ENCODE measurements at places on chromosomes 7 and 10. TPM values are rescaled to one million over a fixed set of nuclear protein-coding genes. Genes with fewer than 3 reads are reported as not detected.

RBP3 gene
- total RNA-seq, result not detected

GPR158 gene
- total RNA-seq, result not detected

SLC16A12 gene
- total RNA-seq, result not detected

MEOX2 gene
- not detected for total RNA-seq

C10orf53 gene
- total RNA-seq, result not detected

TMEM225B gene
- total RNA-seq, result 1.4 TPM

SRRM3 gene
- not detected for total RNA-seq

BAIAP2L1 gene
- total RNA-seq, result 0.89 TPM

CCDC172 gene
- total RNA-seq, result not detected

BBIP1 gene
- total RNA-seq, result 21.1 TPM

PRXL2A gene
- total RNA-seq, result 14.9 TPM

NEUROG3 gene
- total RNA-seq, result not detected

CUZD1 gene
- 3.1 TPM for total RNA-seq

SNX10 gene
- total RNA-seq, result 42.7 TPM

UBE2D1 gene
- 12.2 TPM for total RNA-seq

HOXA3 gene
- not detected for total RNA-seq

OR2A42 gene
- total RNA-seq, result not detected

TAF6 gene
- 81.0 TPM for total RNA-seq

HOXA6 gene
- total RNA-seq, result not detected

MACROH2A2 gene
- 7.4 TPM for total RNA-seq

MLXIPL gene
- total RNA-seq, result not detected

GPR15LG gene
- not detected for total RNA-seq

GTF2IRD1 gene
- total RNA-seq, result not detected

HK1 gene
- total RNA-seq, result 154 TPM

CPSF4 gene
- 64.0 TPM for total RNA-seq

ANKRD61 gene
- 0.29 TPM for total RNA-seq

CTAGE4 gene
- total RNA-seq, result not detected

DPYSL4 gene
- 2.2 TPM for total RNA-seq

RNF32 gene
- 2.2 TPM for total RNA-seq

ABCB4 gene
- not detected for total RNA-seq

TMEM26 gene
- not detected for total RNA-seq

ADRA2A gene
- not detected for total RNA-seq

SEC61A2 gene
- total RNA-seq, result 9.7 TPM

CCDC146 gene
- 12.9 TPM for total RNA-seq
